ENCODE measurements at places on chromosomes 11 and 22.

DNA sequence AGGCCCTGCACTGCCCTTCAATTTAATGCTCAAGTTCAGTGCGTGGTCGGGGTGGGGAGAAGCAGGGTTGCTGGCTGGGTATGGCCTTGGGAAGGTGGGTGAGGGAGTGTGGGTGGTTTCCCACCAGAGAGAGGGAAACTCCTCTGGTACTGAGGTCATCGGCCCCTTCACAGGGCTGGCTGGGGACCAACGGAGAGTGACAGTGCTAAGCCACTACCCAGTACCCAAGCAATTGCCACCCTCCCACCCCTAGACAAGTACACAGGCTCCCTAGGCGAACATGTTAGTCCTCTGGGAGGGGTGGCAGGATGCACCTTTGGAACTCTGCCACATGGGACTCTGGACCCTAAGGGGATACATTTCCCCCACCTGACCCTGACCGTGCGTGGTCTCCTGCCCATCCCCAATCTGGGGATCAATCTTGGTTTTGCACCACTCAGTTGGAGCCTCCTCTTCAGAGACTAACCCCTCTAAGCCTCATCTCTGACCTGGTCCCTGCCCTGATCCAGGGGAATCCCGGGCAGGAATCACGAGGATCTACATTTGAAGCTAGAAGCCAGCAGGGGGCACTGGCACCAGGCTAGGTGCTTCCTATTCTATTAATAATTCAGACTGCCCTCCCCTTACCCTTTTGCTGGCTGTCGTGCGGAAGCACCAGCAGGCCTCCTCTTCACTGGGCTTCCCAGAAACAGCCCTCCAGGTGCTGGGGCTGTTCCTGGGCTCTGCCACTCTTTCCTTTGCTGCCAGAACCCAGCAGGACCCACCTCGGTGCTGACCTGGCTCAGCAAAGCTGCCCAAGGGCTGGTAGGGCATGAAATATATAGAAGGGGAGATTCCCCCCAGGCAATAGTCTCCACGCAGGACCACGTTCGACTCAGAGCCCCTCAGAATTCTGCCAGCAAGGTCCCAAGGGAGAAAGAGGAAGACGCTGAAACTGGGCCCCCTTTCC, 377.7 kb downstream of the TENM4 start:
- DNase-seq, result no peak

DNA sequence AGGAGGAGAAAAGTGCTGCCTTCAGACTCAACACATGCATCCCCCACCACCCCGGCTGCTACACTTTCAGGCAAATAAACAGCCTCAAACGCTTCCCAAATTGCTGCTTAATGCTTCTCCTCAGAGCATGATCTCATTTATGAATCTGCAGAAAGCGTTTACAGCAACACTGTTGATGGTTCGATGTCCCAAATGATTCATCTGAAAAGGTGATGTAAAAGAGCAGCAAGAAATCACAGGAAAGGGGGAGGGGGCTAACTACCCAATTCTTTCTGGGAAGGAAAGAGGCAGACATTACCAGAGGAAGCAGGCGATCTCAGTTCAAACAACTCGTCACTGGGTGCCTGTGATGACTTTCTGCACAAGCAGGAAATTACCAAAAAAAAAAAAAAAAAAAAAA, 119.6 kb downstream of the TENM4 start:
- no peak for DNase-seq

DNA sequence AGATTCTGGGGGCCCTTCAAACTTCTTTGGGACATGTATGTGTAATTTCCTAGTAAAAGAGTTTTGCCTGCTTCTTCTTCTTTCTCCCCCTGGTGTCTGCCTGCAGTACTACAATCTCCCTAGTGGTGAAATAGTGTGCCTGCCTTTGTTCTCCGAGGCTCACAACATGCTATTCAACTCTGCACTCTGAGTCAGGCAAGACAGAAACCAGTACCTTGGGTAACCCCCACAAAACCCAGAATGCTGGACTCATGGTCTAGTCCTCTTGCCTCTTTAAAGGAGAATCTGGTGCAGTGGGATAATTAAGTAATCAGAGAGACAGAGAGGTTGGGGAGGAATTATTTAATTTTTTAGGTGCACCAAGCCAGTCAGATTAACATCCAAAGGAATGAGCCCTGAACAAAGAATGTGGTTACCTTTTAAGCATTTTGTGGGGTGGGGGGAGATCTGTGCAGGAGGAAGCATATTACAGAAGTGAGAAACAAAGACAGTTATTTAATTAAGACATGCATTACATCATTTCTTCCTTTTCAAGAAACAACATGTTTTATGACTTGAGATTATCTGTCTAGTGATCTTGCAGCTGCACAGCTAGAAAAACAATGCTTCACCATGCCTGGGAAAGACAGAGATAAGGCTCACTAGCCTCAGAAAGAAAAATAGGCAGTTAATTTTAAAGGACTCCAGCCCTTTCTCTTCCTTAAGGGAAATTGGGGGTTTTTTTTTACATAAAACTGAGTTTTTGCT, 11.0 kb upstream of the MS4A6A start:
- peak; percentile 40 for DNase-seq

DNA sequence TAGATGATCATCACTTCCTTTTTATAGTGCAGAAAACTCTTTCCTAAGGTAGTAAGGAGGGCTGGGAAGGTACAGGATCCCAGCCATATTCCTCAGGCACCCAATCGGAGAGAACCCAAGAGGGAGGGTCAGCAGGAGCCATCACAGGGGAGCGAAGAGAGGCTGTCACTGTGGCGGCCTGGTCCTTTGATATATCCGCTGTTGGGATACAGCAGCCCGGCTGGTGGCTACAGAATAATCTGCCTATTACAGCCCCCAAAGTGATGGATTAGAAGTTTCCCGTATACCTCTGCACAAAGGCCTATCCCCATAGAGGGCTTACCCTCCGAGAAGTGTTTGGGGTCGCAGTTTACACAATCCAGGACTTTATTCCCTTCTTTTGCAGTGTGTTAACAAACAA, 48.5 kb downstream of the OR4D9 start:
- DNase-seq, result peak; percentile 15

DNA sequence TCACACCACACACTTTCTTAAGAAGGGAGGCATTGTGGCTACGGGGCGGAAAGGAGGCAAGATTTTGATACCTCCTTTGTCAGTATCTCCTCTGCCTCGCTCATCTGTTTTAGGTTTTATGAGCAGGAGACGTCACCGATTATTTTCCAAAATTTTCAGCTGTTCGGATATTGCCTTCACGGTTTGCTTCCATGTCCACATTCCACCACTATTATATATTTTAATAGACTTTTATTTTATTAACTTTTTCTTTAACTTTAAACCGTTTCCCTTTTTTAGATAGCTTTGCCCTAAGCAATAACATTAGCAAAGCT, 33.7 kb upstream of the CREB3L1 start:
- no peak for DNase-seq

DNA sequence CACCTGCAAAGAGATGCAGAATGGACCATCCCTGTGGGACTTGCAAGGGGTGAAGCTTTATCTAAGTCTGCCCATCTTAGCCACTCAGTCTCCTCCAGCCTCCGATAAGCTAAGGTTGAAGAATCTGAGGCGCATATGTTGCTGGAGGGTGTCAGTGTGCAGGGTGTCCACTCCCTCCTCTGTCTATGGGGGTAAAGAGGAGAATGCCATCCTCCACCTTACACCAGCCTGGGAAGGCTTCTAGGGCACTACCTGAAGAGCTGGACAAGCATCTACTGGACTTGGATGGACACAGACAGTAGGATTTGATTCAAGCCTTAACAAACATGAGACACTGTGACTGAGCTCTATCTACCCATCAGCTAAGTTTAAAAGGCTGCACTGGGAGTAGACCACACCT, 46.5 kb downstream of the TMEM123 start:
- DNase-seq, result no peak

- no peak for DNase-seq
These were observed 13.9 kb upstream of the ATXN10 start for GRCh38 chr22:45657701-45658100.

GRCh38 chr11:35276396-35277145, 137.6 kb downstream of the CD44 start:
- peak; percentile 52 for DNase-seq

- no peak for DNase-seq
These were observed 73.9 kb downstream of the LRRC32 start for GRCh38 chr11:76596652-76597051.

DNA sequence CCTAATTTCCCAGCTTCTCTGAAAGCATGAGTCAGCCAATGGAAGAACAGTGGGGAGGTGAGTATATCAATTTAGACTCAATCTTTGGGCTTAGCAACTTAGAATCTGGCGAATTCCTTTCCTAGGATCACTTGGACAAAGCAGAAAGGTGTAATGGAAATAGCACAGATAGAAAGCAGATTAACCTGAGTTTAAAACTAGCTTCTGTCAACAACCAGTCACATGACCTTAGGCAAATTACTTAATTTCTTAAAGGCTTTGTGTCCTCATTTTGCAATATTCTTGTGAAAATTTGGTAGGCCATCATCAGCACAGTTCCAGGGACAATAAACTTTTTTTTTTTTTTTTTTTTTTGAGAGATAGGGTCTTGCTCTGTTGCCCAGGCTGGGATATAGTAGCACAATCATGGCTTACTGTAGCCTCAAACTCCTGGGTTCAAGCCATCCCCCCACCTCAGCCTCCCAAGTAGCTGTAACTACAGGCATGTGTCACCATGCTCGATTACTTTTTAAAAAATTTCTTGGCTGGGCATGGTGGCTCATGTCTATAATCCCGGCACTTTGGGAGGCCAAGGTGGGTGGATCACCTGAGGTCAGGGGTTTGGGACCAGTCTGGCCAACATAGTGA, 40.8 kb upstream of the PCF11 start:
- no peak for DNase-seq

- DNase-seq, result peak; percentile 79
These were observed 244.1 kb downstream of the KIRREL3 start for GRCh38 chr11:126756421-126756820.

GRCh38 chr11:33162831-33163230, 1.6 kb upstream of the CSTF3 start:
- no peak for DNase-seq

DNA sequence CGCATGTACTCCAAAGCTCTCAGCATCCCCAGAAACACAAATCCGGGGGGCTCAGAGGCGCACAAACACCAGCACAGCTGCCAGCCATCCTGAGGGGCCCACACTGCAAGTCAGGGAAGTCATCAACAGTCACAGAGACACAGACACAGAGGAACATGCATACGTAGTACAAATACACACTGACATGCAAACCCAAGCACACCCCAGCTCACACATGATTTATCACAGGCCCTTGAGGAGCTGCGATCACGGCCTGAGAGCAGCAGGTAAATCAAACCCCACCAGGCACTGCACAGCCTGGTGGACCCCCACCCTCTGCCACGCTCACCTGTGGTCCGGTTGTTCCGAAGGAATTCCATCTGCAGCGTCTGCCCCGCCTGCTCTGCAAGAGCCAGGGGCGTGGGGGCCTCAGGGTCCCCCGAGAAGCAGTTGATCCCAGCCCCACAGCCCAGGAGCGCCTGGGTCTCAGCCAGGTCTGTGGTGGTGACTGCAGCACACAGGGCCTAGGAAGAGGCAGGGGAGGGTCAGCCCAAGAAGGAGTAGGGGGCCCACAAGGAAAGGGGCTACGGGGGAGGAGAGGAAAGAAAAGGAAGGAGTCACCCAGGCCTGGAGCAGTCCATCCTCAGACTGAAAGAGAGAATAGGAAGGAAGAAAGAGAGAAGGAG, 28.5 kb upstream of the PDE2A start:
- DNase-seq, result no peak

GRCh38 chr11:46363455-46364005, 16.3 kb downstream of the DGKZ start:
- no peak for DNase-seq

DNA sequence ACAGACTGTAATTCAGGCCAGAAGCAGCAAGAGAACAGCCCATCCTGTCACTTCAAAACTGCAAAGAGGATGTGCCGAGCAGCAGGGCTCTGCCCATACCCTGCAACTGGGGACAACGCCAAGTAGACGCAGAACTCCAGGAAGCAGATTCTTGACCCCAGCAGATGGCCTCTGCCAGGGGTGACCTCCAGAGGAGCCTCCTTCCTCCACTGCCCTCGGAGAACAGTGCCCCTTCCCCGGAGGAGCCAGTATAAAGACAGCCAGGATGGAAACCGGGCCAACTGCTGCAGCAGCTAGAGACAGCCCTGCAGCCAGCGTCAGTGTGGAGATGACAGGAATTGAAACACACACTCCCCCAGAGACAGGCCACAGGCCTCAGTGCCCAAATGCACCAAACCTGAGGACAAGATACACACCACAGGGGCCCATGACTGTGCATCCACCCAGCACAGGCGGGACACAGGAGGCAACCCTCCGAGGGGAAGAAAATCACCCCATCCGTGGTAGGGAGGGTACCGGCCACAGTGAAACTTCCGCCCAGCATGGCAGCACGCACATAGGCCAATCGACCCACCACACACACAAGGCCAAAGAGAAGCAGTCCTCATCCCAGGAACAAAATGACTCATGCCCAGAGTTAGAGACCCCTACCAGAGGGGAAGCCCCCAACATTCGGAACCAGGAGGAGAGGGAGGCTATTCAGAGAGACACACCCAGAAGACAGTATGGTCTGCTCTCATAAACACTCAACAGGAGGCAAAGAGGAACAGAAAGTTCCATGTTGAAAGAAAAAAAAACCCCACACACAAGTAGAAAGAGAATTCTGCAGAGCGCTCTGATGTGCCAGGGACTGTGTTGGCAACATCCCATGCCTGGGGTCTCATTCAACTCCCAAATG, 5.6 kb downstream of the AHNAK start:
- DNase-seq, result peak; percentile 28

- DNase-seq, result no peak
These were observed 20.0 kb upstream of the TUB start for GRCh38 chr11:8060801-8061554.

GRCh38 chr22:26197425-26197824, 28.2 kb downstream of the SEZ6L start:
- no peak for DNase-seq
